Stimulated activated naive CD4-positive, alpha-beta T cell treated with Interleukin-2 at 50 U/mL for 16 hours (primary cell): ENCODE measurements at places on chromosomes 4 and X.

- DNase-seq, result no peak
Observed at GRCh38 chr4:141180991-141181761, 39.5 kb upstream of the ZNF330 start.

- DNase-seq, result no peak
Observed at GRCh38 chr4:142282870-142283431, 563.1 kb downstream of the INPP4B start.

GRCh38 chr4:36316607-36317006, 35.2 kb downstream of the DTHD1 start:
- no peak for DNase-seq

DNA sequence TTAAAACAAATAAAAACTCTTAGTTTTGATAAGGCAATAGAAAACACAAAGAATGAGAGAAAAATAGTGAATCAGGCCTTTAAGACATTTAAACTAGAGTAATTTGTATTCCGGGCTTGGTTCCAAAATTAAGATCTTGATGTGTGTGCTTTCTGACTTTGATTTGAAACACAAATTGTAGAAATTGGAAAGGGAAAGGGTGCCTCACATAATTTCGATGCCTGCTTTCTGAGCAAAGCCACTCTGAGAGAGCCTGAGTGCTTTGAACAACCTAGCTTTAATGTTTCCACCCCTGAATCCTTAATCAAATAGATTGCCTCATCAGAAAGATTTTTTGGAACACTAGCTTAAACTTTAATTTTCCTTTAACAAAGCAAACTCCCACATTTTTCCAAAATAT, 666.8 kb downstream of the PCDH18 start:
- DNase-seq, result no peak

DNA sequence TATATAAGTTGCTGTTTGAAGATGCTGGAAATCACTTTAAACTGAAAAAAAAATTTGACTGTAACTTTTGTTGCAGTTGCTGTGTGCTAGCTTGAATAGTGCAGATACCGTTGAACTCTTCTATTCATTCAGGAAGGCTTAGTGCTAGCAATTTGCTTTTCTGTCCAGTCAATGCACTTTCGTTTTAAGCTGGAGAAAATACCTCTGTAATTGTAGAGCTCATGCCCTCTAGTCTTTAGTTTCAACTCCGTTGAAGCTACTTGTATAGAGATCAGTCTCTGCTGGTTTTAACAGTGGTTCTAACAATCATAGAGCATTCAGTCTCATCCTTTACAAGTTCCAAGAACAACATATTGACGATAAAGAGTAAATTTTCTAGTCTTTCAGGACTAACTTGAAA, 49.0 kb upstream of the TRPC3 start:
- no peak for DNase-seq

- no peak for DNase-seq
Observed at GRCh38 chrX:128396601-128397000, 344.4 kb upstream of the ACTRT1 start.

DNA sequence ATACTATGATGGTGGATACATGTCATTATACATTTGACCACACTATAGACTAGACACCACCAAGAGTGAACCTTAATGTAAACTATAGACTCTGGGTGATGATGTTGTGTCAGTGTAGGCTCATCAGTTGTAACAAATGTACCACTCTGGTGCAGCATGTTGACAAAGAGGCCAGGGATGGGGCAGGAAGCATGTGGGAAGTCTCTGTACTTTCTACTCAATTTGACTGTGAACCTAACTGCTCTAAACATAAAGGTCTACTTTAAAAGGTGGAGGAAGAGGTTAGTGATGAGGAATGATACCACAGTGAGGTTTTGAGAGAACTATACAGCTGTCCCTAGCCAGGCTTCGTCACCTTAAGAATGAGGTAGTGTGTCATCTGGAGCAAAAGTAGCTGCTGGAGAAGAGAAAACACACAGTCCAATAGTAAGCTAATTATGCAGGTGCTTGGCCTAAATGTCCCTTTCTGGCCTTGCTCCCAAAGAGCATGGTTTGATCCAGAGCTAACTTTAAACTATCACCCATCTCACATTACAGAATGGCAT, 38.4 kb downstream of the GRSF1 start:
- no peak for DNase-seq

DNA sequence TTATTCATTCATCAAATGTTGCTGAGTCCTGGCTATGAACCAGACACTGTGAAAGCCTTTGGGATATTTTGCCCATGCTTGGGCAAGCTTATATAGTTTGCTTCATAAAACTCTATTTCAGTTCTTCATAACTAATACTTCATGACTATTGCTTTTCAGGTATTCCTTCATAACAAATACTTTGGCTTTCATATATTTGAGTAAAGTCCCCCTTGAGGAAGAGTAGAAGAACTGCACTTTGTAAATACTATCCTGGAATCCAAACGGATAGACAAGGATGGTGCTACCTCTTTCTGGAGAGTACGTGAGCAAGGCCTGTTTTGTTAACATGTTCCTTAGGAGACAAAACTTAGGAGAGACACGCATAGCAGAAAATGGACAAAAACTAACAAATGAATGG, 1.7 kb upstream of the AFP start:
- DNase-seq, result no peak

DNA sequence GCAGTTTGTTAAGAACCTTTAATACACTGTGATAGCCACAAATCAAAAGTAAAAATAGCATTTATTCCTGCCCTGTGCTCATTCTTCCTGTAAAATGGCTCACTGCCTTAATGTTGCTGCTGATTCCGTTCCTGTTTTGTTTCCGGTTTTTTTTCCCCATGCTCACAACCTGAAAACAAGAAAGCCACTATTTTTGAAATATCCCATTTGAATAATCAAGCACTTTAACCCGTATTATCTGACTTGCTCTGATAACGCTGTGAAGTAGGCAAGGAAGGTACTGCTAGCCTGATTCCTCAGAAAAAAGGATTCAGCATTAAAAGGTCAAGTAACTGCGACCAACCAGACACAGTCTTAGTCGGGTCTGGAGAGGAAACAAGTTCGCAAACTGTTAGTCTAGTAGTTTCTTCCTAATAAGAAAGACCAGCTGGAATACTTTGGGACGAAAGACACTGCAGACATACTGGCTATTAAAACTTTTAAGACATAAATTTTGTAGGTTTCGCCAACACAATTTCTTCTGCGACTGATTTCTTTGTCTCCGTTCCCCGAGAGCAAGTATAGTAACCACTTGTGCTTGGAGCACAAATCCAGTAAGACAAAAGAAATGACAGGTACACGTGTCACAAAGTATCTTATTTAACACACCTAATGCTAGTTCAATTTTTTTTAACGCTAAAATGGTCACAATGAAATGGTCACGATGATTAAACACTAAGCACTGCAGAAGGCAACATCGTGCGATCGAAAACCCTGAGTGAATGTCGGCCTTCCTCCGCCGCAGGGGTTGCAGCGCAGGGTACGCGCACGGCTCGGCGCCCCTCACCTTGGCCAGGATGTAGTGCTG, 802 bp downstream of the COX18 start:
- no peak for DNase-seq
